ENCODE measurements at places on chromosomes 11 and 22.

DNA sequence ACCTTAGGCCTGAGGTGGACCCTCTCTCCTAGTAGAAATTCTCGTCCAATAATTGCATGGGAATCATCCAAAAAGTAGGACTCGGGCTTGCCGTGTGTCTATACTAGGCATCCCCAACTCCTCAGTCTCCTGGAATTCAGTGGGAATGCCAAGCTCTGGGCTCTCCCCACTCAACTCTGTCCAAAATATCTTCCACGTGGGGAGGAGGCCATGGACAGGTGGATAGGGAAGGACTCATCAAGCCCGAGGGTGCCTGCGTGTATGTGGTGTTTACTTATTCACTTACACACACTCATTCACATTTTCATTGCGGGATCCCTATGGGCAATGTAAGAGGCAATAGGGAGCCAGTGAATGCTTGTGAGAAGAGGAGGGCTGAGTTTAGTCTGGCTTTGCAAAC, 383.3 kb downstream of the MN1 start:
- DNase-seq = no peak

DNA sequence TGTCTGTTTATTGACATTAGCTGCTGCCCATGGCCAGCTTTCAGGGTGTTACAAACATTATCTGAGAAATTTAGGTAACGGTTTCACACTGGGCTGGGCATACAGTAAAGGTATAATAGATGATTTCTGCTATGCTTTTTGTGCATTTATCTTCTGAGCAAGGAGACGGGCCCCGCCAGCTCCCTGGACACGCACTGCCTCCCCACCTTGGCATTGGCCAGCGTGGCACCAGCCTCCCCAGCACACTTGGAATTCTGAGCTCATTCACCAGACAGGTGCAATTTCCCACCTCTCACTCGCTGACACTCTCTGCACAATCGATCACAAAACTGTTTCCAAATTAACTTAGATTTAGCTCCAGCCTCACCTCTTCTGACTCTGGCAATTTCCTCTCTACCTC, 222.8 kb downstream of the CEP164 start:
- no peak for DNase-seq

- DNase-seq = no peak
Measured at GRCh38 chr22:49958366-49958921, 2.1 kb upstream of the PIM3 start.

GRCh38 chr22:36470994-36471331, 10.5 kb downstream of the TXN2 start:
- no peak for DNase-seq

DNA sequence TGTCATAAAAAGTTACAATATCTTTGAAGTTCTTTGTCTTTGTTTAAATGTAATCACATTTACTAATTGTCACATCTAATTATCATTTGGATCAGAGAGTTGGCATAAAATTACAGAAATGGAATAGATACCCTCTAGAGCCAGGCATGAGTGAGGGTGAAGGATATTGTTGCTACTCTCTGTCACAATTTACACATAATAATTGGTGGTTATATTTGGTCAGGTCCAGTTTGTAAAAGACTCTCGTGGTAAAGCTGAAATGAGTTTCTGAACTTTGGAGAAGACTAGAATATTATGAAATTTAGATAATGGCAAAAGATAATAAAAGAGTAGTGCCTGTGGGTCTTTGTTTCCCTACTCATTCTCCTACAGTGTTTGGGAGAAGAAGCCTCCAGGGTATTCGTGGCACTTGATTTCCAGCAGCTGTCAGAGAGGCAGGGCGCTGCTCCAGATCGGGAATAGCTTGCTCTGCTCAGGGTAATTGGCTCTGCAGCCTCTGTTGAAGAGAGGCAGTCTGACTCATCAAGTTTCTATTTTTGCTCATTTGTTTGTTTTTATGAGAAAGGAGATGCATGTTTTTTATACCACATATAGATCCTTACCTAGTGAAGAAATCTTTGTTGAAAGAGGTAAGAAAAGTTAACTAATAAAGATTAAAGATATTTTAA, 349.9 kb downstream of the CNTN5 start:
- DNase-seq = no peak

- no peak for DNase-seq
Measured at GRCh38 chr11:17606233-17607082, 59.4 kb downstream of the OTOG start.

DNA sequence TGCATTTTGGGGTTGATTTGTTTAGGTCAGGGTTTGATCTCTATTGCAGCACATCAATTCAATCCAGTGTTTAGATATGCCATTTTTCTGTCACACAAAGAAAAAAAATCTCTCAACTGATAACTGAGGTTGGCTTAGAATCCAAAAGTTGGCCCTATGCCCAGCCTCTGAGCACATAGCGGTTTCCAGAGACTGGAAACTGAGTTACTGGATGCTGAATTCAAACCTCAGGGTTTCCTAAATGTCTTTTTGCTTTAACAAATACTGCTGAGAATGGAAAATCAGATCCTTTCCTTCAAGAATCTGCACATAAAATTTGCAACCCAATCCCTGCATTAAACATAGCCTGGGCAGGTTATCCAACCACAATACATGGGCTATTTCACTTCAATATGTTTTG, 4.0 kb downstream of the P4HA3 start:
- no peak for DNase-seq

DNA sequence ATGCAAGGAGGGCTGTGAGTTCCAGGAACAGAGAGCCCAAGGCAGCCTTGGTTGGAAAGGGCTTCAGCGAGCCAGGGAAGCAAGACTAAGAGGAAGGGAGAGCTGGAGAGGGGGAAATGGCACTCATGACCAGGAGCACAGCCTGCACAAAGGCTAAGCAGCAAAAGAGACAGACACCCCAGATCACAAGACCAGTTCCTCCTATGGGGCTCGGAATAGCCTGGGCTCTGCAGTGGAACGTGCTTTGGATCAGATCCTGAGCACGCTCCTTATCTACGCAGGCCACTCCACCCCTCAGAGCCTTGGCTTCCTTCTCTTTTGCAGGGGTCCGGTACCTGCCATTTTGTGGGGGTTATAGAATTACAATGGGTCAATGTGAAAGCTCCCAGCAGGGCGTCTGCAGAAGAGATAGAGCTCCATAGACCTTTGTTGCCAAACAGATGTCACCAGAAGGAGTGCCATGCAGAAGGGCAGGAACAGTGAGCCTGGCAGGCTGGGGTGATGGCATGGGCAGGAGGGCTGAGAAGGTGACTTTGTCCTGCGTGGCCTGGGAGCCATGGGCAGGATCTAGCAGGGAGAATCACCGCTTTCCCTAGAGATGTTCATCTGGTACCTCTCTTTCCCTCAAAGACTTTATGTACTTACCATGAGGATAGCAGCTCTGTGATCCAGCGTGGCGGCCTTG, 33.8 kb downstream of the ZC3H7B start:
- DNase-seq = no peak

GRCh38 chr11:60570970-60571369, 55.8 kb downstream of the MS4A13 start:
- no peak for DNase-seq

DNA sequence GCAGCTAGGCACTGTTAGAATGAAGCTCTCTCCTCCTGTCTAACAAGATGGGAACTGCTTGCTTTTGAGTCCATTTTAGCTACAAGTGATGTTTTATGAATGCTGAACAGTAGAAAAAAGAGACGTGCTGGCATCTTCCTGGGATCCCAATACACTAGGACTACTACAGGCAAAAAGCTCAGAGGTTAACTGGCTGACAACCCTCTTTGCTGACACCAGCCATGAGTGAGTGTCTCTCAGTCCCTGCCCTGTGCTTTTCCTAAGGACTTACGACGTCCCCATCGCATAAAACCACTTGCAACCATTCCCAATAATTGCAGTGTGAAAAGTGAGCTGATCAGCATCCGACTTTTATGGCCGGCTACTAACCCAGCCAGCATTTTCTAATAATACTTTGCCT, 213.5 kb downstream of the NTM start:
- DNase-seq = no peak
